ENCODE measurements at places on chromosomes 7 and 10.

GRCh38 chr7:123622660-123623386 lies 21.2 kb downstream of the ASB15 start:
- peak; percentile 63 for DNase-seq

DNA sequence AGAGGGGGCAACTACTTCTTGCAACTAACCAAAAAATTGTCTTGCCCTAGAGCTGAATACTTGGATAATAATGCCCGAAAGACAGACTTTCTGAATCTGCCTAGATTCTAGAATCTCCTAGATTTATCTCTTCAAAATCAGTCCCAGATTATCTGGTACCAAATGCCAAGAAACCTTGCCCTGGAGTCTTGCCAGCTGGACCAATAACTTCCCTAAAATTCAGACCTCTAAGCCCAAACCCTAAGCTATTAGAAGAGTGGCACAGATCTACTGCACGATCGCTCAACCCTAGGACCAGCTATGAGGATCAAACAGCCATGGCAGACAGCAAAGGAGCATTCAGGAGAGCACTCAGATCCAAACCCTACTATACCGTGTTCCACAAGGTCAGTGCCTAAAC lies 45.0 kb downstream of the ARMH3 start:
- DNase-seq = no peak

DNA sequence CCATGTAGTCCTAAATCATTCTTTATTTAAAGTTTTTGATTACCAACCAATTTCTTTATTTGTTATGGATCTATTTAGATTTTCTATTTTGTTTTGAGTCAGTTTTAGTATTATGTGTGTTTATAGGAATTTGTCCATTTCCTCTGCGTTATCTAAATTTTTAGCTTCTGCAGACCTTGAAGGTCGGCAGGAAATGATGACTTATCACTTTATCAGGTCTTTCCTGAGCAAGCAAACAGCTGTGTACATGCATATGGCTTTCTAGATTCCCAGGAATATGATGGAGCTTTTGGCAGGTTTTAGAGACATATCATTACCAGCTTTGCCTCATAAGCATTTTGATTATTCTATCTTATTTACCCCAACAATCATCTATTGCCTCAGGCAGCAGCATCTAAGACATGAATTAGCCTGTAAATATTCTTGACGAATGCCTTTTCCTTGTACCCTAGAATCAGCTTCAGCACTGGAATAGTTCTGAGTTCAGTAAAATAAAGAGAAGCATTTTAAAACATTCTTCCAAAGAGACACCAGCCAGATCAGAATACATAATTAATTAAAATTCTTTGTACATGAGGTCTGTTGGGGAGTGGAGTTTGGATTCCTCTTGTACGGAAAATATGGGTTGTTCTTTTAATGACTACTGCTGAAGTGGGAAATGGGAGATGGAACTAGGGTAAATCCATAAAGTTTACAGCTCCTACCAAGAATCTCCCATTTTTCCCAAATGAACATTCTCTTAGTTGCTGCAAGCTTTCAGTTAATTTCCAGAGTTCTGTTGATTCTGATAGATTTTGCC lies 408.8 kb upstream of the SEMA3C start:
- DNase-seq = peak; percentile 1

- no peak for DNase-seq
Observed at GRCh38 chr7:2873146-2873545, 29.0 kb upstream of the GNA12 start.

DNA sequence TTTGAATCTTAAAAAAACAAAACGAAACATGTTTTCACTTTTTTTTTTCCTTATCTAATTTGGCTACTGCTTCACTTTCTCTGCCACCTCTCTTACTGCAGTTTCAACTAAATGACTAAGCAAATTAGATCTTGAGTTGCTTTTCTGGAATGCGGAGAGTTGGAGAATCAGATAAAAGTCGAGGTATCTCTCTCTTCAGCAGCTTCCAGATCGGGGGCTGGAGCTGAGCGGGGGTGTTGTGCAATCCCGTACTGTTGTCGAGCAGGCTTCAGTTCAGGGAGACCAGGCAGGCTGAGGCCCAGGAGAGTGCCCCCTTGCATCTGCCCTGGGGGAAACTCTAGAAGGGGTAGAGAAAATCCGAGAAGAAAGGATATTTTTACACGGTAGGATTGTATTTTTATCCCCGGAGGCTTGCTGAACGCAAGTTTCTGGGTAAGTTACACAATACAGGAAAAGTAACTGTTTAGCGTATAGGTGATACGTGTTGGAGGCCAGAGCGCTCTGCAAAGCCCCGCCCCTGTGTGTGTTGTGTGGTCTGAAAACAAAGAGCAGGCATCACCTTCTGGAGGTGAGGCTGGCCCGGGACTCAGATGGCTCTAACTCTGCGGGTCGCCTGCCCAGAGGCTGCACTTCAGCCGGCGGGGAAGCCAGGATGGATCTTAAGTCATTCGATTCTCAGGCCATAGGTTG lies 116.6 kb downstream of the KLF6 start:
- peak; percentile 87 for DNase-seq

DNA sequence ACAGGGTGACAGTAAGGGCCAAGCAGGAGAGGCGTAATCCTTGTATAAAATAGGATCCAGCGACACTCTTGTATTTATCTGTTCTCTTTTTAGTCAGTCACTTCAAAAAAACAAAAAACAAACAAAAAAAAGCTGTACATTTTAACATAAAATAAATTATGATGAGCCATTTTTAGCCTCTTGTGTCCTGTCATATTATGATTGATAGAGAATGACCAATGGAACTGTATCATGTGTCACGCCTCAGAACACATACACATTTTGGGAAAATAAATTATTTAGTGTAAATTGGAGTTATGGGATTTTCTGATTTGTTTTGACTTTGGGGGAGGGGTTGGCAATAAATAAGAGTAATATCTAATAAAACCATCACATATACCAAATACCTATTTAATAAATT lies 79.3 kb upstream of the SAMD8 start:
- no peak for DNase-seq

- DNase-seq = peak; percentile 14
Observed at GRCh38 chr10:85124603-85125051, 796.2 kb downstream of the CCSER2 start.

- DNase-seq = no peak
Observed at GRCh38 chr10:48456361-48456804, 148.5 kb downstream of the ARHGAP22 start.

DNA sequence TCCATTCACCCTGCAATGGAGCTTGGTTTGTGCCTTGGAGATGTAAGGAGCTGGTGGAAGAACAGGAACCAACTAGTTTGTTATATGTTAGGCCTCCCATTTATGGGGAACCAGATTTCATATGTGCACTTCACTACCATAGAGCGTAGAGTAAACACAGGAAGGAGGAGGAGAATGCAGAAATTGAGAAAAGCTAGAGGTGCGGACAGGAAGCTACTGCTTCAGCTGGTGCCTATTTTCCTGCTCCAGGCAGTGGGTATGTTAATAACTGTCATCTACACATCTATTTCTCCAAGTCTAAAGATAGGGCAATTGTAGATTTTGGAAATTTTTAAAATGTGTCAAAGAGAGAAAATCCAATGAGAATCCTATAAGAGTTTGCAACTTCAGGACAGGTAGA lies 482.2 kb downstream of the PLXDC2 start:
- no peak for DNase-seq

DNA sequence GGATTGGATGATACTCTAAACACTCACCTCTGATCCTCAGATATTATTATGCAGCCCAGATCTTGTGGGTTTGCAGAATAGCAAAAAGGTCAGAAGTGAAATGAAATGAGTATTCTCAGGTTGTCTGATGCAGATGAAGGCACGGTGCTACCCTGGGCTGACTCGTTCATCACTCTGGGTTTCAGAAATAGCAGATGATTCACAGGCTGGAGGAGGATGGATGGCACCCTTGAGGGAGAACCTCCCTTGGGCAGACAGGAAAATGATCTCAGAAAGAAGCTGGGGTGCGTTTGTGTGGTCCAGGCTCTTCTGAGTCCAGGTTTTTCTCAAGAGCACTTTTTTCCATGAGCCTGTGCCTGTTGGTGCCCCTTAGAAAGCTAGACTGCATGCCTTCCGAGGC lies 515.8 kb upstream of the MKI67 start:
- peak; percentile 6 for DNase-seq

- peak; percentile 40 for DNase-seq
Observed at GRCh38 chr10:94402843-94403379, 570 bp downstream of the TBC1D12 start.

- DNase-seq = no peak
Observed at GRCh38 chr7:149767068-149767467, 6.3 kb downstream of the ZNF467 start.

GRCh38 chr7:131538071-131538812 lies 18.2 kb downstream of the PODXL start:
- DNase-seq = peak; percentile 57

DNA sequence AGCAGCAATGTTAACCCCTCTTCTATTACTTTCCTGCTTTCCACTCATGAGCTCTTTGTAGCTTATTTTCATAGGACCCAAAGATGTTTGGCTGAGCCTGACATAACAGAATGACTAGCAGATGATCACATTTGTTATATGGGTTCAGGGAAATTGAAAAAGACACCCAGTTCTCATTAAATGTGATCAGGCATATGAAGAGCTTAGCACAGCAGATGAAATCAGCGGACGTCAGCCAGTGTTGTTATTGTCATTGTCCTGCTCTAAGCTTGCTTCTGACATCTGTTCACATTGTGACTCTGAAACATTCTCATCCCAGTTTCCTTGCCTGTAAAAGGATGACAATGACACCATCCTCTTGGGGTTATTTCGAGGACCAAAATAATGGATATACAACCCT lies 43.5 kb downstream of the FAM241B start:
- no peak for DNase-seq

- no peak for DNase-seq
Observed at GRCh38 chr7:127871226-127871625, 160.0 kb downstream of the LRRC4 start.
